Stimulated activated CD8-positive, alpha-beta memory T cell treated with anti-CD3 and anti-CD28 coated beads, Interleukin-7, amount 100 ng/mL, for 24 hours (primary cell): ENCODE measurements at places on chromosomes 1 and 21.

DNA sequence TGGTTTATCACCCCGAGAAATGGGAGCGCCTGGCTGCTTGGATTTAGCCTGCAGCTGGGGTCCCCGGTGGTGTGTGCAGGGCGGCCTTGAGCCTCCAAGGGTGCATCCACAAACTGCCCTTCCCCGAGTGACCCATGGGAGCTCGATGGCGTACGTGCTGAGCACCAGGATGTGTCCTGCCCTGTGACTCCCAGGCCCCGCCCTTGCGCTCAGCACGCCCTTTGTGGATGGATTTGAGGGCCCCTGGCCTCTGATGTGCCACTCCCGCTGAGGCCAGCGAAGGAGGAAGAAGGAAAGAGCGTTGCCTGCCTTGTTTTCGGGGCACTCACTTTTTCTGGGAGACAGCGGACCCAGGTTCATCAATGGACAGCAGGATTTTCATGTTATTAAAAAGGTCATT is 1.7 kb upstream of the TFF3 start:
- DNase-seq, result no peak

DNA sequence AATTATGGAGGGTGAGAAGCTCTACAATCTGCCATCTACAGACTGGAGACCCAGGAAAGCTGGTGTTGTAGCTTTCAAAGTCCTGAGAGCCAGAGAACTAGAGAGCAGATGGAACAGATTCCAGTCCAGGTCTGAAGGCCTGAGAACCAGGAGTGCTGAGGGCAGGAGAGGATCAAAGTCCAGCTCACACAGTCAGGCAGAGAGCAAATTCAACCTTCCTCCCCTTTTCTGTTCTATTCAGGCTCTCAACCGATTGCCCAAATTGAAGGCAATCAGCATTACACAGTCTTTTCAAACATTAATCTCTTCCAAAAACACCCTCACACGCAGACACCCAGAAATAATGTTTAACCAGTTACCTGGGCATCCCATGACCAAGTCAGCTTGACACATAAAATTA is 2.5 kb upstream of the TMPRSS2 start:
- no peak for DNase-seq

- no peak for DNase-seq
These were observed 68.1 kb downstream of the SLC35F3 start for GRCh38 chr1:233972563-233972950.

- peak; percentile 53 for DNase-seq
These were observed 12.6 kb downstream of the PYCR2 start for GRCh38 chr1:225911191-225912130.

- DNase-seq, result no peak
These were observed 735.3 kb upstream of the ADGRL4 start for GRCh38 chr1:79741720-79742421.
